Left cardiac atrium (tissue), 4 donors: ENCODE measurements at places on chromosomes 4 and X.
A peak's percentile ranks its signal among the peaks of the same experiment; 100 is the strongest.

DNA sequence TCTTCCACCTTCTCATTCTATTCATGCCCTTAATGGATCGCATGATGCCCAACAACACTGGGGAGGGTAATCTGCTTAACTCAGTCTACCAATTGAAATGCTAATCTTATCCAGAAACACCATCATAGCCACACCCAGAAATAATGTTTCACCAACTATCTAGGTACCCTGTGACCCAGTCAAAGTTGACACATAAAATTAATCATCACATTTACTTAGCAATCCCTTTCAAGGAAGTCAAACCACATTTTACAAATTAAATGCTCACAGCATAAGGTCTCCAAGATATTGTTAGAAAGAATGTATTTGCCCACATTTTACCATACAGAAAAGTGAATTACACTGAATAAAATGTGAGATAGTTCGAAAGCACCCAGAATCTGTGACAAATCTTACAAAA, 92.5 kb downstream of the PRSS12 start:
- DNase-seq, result no peak

DNA sequence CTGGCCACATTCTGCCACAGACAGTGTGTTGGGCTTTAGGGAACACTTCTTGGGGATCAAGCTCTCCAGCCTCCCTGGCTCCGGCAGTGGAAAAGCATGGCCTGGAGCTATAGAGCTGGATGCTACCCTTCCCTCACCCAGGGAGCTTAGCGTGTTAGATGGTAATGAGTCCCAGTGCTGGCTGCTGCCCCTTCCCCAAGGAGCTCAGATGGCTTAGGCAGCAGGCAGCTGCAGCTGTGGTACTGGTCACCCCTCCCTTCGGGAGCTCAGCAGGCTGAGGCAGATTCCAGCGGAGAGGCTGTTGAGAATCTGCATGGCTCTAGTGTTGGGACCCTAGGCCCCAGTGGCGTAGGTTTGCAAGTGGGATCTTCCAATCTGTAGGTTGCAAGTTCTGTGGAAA, 19.5 kb downstream of the TMEM144 start:
- DNase-seq, result no peak

DNA sequence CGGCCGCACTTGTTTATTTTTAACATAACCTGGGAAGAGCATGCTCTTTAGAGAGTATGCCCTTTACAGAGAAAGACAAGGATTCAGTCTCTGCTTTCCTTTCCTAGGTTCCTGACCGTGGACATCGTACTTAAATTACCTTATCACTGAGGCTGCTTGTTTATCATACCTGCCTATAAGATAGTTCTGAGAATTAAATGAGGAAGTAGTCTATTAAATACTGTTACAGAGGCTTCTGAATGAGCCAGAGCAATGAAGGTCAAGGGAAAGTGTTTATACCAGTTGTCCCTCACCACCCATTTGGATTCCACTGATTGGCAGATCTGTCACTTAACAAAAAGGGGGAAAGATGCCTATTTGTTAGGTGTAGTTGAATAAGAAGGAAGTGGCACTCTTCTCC, 10.0 kb downstream of the TXLNG start:
- no peak for DNase-seq

DNA sequence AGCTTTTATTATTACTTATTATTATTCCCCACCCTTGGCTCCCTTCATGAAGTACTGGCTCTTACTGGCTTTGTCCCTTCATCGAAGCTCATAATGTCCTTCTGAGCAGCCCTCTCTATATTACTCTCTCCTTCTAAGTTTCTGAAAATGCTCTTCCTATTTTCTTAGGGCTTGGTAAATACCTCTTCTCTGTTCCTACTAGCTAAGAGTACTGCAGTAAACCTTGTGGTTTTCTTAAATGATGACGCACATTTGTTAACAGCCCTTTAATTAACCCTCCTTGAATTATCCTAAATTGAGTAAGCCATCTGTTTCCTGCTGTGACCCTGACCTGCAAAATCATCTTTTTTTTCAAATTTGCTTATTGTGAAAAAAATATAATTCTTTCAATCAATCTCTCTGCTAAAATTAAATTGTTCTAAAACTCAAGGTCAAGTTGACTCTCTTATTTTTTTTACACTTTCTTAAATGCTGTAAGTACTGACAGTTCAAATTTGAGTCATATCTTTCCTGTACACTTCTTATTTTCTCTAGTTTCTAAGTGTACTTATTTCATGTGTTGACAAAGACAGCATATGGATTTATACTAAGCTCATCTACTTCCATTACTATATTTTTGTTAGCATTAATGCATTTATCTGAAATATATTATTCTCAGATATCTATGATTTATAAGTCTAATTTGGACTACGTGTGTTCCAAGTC, 148.9 kb downstream of the ADAM29 start:
- no peak for DNase-seq

- no peak for DNase-seq
These were observed 86.6 kb upstream of the ZDHHC15 start for GRCh38 chrX:75609406-75609805.

GRCh38 chr4:96102541-96103026, 262.7 kb downstream of the PDHA2 start:
- DNase-seq, result peak; percentile 11

GRCh38 chr4:16672421-16672820, 226.0 kb downstream of the LDB2 start:
- no peak for DNase-seq

DNA sequence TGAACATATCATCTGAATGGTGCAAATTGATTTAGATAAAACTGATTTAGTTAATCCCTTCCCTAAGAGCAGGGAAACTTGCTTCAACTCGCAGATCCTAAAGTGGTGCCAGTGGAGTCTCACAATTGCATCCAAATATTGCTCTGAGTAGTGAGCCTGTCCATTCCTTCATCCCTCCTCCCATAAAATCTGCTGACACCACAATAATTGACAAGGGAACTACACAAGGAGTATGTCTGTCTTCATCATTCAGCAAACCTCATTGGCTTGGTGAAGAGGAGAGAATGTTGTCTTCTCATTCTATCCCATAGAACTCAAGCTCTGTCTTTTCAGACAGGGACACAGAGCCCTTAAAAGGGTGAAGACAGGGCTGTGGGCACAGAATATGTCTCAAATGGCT, 4.2 kb downstream of the MID2 start:
- DNase-seq, result no peak
